ENCODE measurements at places on chromosomes 1 and 21.

DNA sequence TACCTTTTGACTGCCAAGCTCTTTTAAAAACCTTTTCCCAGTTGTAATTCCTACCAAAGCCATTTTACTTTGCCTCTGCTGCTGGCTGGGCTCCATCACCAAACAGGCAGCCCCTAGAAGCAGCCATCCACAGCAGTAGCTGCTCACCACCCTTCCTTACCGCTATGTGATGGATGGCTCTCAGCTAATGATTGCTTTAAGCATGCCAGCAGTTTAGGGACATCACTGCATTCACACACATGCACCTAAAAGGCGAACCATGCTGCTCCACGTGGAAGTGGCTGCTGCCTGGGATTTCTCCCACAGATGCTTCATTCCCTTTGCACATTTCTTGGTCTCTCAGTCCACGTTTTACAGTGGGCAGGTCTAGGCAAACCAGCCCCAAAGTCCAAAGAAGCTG lies 46.3 kb upstream of the PDE9A start:
- no peak for DNase-seq

- DNase-seq, result peak; percentile 88
These were observed 32.3 kb downstream of the AGT start for GRCh38 chr1:230681599-230681998.

GRCh38 chr1:163656095-163656759 lies 334.5 kb downstream of the NUF2 start:
- DNase-seq, result no peak

DNA sequence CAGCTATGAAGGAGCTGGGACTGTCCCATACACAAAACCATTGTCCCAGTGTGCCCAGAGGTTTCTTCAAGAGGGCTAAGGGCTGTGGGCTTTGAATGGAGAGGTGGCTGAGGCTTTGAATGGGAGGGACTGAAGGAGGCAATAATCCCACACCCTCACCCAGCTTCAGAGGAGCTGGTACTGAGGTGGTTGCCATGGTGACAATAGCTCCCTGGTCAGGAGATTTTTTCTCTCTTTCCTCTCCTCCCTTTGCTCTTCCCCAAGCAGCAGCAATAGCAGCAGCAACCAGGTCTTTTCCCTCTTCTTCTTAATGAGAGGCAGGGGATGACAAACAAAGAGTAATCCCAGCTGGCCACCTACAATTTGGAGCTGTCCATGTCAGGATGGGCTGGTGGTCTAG lies 1.6 kb downstream of the HPCAL4 start:
- no peak for DNase-seq

DNA sequence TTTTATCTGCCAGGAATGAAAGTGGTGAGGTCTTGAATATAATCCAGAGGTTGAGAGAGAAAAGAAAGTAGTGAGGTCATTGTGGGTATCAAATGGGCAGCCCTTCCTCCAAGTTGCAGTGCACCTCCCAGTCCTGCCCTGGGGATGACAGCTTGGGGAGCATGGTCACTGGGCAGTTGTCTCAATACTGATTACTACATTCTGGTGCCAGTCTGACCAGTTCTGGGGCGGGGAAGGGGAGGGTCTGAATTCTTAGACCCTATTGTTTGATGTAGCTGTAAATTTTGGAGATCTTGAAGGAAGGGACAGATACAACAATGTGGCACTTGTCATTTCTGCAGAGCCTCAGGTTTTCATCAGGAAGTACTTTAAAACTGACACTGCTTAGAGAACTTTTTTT lies 11.2 kb downstream of the SLFNL1 start:
- no peak for DNase-seq

GRCh38 chr1:216640100-216640499 lies 83.1 kb downstream of the ESRRG start:
- DNase-seq, result no peak

GRCh38 chr1:31479811-31480210 lies 66.8 kb downstream of the SERINC2 start:
- DNase-seq, result peak; percentile 8

- DNase-seq, result peak; percentile 72
These were observed 115.7 kb downstream of the SLC30A10 start for GRCh38 chr1:219812491-219813203.

- DNase-seq, result no peak
These were observed 98.7 kb downstream of the CRYAA start for GRCh38 chr21:43267391-43268085.

DNA sequence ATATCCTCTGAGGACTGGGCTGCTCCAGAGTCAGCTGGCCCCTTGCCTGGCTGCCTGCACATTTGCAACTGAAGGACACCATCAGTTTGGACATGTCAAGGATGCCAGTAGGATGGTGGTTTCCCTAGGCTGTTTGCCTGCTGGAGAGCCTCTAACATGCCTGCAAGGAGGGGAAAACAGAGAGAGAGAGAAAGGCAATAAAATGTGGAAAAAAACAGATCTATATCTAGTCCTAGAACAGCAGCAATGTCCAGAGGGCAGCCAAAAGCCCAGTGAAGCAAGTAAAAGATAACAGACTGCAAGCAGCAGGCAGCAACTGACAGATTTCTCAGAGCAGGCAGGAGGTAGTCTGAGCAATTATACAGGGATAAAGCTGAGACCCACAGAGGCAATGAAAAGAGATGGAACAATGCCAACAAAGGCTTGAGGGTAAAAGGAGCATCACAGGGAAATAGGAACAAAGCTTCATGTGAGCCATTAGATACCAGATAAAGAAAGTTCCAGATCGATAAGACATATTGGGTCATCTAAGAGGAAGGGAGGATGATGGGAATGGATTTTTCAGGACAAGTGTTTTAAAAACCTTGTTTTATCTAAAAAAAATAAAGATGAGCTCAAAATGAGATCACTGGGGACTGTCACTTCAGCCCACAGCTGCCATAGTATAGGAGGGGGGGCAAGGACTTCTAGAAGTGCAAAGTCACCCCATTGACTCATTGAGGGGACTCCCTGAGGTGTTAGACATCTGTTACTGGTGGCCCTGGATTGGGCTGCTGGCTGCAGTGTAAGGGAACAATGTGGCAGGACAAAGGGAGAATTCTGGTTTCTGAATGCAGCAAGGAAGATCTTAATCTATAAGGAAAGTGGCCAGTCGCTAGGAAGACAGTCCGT lies 38.6 kb upstream of the GADD45A start:
- no peak for DNase-seq

GRCh38 chr1:10286244-10286643 lies 75.9 kb downstream of the KIF1B start:
- peak; percentile 18 for DNase-seq

DNA sequence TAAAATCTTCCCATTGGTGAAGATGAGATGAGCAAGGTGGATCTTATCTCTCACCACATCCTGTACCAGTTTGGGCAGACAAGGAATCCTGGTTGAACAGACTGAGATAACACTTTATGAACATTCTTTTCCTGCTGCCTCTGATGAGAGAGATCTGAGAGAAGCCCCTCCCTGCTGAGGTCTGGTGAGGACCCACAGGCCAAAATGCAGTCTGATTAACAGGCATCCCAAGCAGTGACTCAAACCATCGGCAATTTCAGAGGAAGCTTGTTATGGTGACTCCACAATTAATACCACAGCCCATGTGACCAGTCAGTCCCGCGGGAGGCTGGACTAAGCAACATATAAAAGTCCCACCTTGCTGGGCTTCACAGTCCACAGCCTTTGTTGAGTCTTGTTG lies at the start of gene PRR9:
PRR9 (plus strand) TSS at position 373 of the 400 bp plus-strand sequence. CDS start 561 bp downstream, outside the sequence.
- DNase-seq, result no peak

DNA sequence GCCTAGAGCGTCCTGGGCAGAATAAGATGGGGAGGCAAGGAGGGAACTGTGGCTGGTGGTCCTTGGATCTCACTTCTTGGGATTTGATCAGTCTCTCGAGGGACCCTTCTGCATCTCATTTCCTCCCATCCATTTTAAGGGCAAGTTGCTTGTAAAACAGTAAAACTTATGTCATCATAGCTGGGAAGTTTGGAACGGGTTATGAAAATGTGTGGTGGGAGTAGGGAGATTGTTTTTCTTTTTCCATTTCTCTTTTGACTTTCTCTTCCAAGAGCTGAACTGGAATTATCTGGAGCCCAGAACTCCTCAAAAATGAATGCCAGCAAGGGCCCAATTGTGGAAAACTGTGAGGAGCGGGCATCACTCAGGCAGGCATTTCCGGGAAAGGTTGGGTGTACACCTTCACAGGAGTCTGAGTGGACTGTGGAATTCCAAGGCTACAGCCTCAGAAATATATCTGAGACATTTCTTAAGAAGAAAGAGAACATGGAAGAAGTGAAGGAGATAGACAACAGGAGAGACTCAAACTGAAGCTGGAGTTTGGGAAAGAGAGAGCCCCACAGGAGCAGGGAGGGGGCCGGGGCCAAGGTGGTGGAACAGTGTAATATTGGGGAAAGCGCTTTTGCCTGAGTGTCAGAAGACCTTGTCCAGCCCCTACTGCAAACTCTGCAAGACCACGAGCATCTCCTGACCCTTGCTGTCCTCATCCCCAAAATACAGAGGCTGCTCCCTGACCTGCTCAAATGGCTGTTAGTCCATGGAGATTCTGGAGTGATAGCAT lies 185.1 kb downstream of the FOXD2 start:
- no peak for DNase-seq

GRCh38 chr1:237205400-237206064 lies 163.5 kb downstream of the RYR2 start:
- no peak for DNase-seq

DNA sequence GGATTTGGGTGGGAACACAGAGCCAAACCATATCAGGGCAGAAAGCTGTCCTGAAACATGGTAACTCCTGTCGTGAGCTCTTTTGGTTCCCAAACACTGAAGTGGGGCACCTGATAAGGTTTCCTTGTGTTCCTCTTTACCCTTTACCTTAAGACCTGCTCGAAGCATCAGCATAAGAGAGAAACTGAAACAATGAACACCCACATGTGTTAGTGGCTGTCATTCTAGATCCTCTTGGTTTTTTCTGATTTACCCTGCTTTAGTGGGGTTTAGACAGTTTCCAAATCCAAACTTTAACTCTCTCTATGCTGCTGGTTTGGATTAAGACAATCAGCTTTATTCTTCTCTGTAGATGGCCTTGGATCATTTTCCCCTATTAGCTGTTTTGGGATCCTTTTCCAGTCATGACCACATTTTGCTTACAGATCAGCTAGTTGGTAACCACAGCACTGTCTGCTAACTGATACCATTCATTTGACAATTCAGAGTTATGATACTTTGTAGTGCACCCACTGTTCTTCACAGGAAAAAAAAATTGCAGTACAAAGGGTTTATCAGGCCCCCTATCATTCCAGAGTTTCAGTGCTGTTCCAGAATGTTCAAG lies 975 bp upstream of the MNDA start:
- DNase-seq, result no peak

DNA sequence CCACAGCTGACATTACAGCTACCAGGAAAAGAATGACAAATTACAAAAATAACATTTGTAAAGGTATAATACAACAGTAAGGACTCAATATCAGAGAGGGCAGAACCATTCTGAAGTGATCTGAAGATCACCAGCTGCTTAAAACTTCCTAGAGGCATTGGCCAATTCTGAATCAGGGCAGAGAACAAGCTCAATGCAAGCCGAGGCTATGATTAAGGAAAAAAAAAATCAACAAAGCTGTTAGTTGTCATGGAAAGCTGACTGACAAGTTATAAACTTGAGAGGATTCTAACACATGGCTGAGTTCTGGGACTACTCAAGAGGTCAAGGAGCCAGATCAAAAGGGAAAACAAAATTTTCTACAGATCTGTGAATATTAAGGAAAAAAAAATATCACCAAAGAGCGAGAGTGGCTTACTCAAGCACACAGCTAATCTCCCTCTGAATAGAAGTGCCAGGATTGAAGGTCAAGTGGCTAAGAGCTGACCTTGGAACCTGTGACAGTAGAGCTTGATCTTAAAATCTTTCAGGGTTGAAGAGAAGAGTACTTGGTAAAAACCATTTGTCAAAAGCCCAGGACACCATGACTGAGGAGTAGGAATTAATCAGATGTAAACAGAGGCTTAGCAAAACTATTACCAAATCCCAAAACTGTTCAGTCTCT lies 383.4 kb downstream of the USP25 start:
- DNase-seq, result peak; percentile 41

DNA sequence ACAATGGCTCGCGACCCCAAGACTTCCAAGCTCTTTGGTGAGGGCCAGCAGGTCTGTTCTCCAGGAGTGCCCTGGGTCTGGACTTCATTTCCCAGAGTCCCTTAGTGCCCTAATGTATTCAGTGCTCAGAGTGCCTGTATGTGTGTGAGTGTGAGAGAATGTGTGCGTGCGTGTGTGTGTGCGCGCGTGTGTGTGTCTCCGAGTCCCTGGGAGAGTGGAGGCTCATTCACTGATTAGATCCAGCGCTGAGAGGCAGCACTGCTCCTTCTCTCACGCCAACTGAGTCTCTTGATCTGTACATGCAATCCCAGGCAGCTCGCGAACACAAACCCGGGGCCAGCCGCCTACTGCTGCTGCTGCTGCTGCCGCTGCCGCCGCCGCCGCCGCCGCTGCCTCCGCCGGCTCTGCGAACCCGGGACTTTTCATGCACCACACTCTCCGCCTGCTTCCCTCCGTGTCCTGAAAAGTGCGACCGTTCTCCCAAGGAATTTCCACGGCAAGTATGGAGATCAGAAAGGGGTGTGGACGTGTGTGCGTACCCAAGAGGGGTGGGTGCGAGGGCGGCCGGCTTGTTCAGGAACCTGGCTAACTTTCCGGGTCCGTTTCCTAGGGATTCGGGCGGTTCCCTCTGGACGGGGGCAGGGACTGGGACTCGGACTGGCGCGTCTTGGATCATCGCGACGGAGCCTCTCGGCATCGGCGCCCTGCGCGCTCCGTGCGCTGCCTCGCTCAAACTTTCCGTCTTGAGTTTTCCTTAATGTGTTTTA lies at the start of gene RNF220:
RNF220 (plus strand) TSS at position 225 of the 767 bp plus-strand sequence.
- peak; percentile 46 for DNase-seq

GRCh38 chr1:172002725-172003345 lies 161.5 kb downstream of the DNM3 start:
- peak; percentile 68 for DNase-seq

GRCh38 chr1:64584479-64584878 lies 114.5 kb downstream of the CACHD1 start:
- DNase-seq, result no peak

DNA sequence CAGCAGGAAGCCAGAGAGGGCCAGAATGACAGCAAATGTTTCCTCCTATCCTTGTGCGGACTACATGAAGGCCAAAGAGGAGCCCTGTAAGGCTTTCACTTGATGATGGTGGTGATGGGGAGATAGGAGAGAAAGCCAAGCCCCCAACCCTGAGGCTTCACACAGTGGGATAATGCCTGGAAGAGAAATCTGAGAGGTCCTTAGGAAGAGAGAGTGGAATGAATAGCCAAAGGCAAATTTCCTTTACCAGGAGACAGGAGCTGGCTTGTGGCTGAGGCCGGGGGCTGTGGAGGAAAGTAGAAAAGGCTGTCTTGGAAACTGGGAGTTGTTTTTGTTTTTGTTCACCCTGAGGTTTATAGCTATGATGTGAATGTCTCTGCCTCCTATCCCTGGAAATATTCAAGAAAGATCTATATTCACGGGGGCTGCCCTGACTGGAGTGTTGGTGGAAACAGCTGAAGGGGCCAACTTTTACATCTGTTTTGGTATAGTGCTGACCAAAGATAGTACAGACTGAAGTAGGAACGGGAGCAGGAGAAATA lies 13.0 kb upstream of the RNF19B start:
- DNase-seq, result no peak

GRCh38 chr21:37668462-37669239 lies 247.6 kb downstream of the KCNJ6 start:
- no peak for DNase-seq

GRCh38 chr1:6476483-6476882 lies 10.5 kb upstream of the TNFRSF25 start:
- no peak for DNase-seq

GRCh38 chr1:8090241-8090702 lies 64.2 kb upstream of the ERRFI1 start:
- peak; percentile 92 for DNase-seq
